DMS53 (cell line): ENCODE measurements at places on chromosomes 5 and 9.
A peak's percentile ranks its signal among the peaks of the same experiment; 100 is the strongest.

GRCh38 chr9:128405780-128406171 lies 14.9 kb upstream of the CERCAM start:
- no peak for DNase-seq

DNA sequence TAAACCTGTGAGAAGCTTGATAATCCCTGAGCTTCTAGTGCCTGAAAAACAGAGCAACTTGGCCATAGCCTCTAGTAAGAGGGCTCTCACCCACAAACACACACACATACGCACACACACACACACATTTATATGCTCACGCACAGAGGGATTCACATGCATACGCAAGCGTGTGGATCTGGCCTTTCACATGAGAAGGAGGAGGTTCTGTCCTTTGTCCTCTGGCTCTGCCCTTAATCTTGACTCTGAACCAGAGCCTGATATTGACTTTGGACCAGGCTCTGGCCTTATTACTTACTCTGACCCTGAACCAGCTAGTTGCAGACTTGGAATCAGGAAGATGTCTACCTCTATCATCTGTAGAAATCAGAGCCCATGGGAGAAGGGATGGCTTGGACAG lies 10.0 kb upstream of the P4HA2 start:
- no peak for DNase-seq

GRCh38 chr5:75611311-75612225 lies at the start of gene ANKDD1B:
Gene ANKDD1B (plus strand): TSS chr5:75611453. CDS start chr5:75611635, 182 bp downstream.
- DNase-seq = peak; percentile 65

- DNase-seq = no peak
These were observed 129.5 kb downstream of the CDH6 start for GRCh38 chr5:31322946-31323345.

- DNase-seq = no peak
These were observed 90.5 kb upstream of the RANBP3L start for GRCh38 chr5:36392186-36392585.

DNA sequence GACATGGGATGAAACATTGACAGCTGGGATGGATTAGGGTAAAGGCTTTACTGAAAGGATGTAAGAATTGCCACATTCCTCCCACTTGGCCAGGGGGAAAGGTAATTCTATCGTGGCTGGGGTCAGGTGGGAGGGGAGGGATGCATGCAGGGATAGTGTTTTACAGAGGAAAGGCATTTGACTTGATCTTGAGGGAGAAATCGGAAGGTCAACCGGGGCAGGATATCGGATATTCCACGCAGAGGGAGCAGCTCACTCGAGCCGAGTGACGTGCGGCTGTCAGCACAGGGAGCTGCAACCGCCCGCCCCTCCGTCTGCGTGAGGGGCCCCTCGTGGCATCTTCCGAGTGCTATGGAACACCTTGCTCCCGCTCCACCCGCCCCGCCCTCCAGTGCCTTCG lies 63.4 kb upstream of the ADAMTS2 start:
- DNase-seq = no peak

- no peak for DNase-seq
These were observed 522.3 kb upstream of the ST8SIA4 start for GRCh38 chr5:101425339-101425859.

- DNase-seq = no peak
These were observed 9.4 kb downstream of the ANKS6 start for GRCh38 chr9:98786750-98787510.

DNA sequence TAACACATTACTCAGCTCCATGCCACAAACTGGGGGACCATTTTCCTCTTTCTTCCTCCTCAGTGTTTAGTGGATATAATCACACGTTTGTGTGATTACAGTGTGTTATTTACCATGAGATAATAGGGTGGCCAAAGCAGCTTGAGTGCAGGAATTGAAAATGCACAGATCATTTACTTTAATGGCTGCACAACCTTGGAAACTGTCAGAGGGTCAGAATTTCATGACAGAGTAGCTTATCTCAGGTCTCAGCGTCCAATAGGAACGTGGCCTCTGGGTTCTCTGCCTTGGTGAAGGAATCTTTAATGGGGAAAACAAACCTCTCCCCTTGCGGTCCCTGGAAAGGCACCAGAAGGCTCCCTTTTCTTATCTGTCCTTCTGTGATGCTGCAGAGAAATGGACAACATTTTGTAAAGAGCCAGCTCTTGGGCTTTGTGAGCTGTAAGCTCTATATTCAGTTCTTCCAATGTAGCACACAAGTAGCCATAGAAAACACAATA lies 87.4 kb upstream of the CD180 start:
- no peak for DNase-seq

GRCh38 chr5:65961633-65962032 lies 35.3 kb downstream of the ERBIN start:
- no peak for DNase-seq

DNA sequence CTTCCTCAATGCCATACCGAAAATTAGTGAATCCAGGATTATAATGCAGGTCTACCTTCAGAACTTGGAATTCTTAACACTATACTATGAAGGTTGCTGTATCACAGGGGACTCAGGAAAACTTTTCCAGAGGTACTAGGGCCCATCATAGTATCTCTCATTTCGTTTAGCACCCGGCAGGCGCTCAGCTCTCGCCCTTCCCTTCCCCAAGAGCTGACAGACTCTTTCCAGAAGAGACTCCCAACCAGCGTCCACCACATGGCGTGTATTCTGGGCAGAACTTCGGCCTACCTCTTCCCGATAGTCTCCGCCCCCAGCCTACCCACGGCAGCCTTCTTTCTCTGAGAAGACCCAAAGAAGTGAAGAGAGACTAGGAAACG lies 271 bp downstream of the NOL8 start:
- DNase-seq = peak; percentile 79

DNA sequence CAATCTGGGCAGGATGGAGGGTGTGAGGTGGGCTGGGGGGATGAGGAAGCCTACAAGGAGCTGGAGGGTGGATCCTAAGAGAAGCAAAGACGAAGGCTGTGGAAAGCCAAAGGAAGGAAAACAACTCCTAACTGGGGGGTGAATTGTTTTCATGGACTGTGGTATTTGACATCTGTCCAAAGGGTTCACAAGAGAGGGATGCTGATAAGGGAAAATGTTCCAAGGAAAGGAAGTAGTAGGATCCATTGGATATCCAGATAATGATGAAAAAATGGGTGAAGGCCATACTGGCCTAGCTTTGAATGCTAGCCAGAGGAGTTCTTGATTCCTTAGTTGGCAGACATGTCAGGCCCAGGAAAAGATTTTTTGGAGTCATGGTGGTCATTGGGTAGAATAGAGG lies 51.8 kb upstream of the FOXI1 start:
- DNase-seq = no peak

- DNase-seq = no peak
These were observed 10.4 kb downstream of the SMIM3 start for GRCh38 chr5:150788977-150789376.

- no peak for DNase-seq
These were observed 13.7 kb downstream of the IL31RA start for GRCh38 chr5:55864606-55865541.

- DNase-seq = no peak
These were observed 776.1 kb upstream of the COX7C start for GRCh38 chr5:85841653-85842052.

- no peak for DNase-seq
These were observed 65.1 kb downstream of the VAV2 start for GRCh38 chr9:133927041-133927440.

DNA sequence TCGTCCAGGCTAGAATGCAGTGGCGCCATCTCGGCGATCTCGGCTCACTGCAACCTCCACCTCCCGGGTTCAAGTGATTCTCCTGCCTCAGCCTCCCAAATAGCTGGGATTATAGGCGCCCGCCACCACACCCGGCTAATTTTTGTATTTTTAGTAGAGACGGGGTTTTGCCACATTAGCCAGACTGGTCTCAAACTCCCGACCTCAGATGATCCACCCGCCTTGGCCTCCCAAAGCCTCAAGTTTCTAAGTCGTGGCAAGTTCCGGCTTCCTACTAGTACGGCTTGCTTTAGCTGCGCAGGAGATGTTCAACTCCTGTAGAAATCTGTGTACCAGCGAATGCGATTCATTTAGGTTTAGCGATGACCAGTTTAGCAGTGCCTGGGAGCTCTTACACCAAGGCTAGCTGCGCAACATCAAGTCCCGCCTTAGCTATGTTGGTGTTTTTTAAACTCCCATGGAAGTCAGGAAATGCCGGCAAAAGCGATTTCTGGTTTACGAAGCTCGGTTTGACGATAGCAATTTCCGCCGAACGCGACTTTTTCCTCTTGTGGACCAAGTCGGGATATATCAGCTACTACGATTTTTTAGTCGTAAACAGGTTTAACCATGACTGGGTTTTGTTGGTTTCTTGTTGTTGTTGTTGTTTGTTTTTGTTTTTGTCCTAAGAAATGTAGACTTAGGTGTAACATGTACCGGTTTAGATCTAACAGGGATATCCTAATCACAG lies 46.4 kb downstream of the ANXA2R start:
- DNase-seq = peak; percentile 6

GRCh38 chr9:99753436-99753835 lies 68.2 kb upstream of the NR4A3 start:
- DNase-seq = no peak

GRCh38 chr5:138148811-138149210 lies 9.6 kb upstream of the NME5 start:
- peak; percentile 47 for DNase-seq

- DNase-seq = peak; percentile 52
These were observed 69.0 kb downstream of the UGCG start for GRCh38 chr9:111965566-111966019.

DNA sequence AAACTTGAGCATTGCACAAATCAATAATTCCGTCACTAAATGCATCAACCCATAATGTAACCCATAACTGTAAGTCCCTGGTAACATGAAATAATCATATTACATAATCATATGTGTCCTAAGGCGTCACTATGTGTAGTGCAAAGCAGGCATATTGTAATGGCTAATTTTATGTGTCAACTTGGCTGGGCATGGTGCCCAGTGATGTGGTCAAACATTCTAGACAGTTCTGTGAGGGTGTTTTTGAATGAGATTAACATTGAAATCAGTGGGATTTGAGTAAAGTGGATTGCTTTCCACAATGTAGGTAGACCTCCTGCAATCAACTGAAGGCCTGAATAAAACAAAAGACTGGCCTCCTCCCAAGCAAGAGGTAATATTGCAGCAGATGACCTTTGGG lies 794.4 kb upstream of the ACO1 start:
- DNase-seq = no peak

- DNase-seq = peak; percentile 75
These were observed 51.9 kb upstream of the ZSWIM6 start for GRCh38 chr5:61280205-61280604.

DNA sequence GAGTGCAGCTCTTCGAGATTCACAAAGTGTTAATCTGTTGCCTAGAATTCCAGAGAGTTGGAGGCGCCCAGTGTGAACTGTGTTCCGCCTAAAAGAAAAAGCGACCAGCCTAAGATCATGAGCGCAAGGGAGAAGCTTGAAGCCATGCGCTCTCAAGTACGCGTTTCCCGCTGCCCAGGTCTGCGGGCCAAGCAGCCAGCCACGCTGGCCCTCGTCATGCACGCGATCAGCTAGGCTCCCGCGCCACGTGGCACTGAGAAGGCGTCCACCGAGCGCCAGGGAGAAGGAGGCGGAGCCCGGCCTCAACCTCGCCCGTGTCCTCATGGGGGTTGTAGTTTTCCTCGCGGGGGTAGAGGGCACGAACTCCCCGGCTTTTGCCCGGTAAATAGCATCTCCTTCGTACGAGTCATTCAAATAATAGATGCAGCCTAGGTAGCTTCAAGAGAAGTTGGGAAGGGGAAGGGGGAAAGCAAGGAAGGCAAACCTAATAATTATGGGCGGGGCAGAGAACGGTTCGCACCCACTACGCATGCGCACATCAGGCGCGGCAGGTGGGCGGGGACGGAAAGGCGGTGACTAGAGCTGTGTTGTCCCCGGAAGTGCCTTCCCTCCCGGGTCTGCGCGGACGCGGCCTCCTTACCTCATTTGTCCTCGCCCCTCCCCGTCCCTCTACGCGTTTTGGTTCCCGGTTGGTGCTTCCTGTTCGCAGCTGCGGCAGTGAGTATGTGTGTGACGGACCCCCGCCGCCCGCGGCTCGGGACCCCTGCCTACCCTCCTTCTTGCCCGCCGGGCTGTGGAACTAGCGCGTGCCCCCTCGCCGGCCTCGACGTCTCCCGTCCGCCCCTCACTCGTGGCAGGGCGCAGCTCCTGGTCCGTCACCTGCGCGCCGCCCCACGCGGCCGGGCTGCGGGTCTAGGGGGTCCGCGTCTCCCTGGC lies at the start of gene ZCCHC7:
ZCCHC7 (plus strand) TSS at position 668 of the 936 bp plus-strand sequence.
- peak; percentile 98 for DNase-seq

DNA sequence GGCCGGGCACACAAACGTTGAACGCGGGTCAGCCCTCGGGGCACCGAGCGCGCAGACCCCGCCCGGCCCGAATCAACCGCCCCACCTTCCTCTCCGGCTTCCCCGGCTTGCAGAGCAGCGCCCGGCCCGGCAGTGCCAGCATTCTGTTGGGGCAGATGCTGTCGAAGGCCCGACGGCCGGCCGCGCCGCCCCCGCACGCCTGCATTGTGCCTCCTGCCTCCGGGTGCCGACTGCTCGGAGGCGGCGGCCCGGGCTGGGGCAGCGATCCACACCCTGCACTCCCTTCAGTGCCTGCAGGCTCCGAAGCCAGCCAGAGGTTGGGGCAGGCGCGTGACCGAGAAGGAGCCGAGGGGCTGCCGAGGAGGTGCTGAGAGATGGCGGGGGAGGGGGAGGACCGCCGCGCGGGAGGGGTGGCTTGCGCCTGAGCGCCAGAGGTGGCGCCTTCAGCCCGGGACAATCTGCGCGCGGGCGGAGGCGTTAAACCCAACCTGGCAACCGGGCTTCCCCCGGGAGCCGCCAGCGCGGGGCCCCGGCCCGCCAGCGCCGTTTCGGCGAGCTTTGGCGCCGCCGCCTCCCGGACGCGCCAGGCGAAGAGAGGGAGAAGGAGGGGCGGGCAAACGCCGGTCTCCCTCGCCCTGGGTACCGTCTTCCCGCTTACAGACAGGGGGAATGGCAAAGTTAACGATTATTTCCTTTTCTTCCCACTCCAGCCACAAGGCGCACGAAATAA lies at the start of gene MCIDAS:
MCIDAS (minus strand) TSS at position 382 of the 730 bp plus-strand sequence; CDS start at position 205, 177 bp downstream.
- peak; percentile 87 for DNase-seq

- DNase-seq = peak; percentile 17
These were observed 13.1 kb upstream of the NFIB start for GRCh38 chr9:14327036-14327435.

DNA sequence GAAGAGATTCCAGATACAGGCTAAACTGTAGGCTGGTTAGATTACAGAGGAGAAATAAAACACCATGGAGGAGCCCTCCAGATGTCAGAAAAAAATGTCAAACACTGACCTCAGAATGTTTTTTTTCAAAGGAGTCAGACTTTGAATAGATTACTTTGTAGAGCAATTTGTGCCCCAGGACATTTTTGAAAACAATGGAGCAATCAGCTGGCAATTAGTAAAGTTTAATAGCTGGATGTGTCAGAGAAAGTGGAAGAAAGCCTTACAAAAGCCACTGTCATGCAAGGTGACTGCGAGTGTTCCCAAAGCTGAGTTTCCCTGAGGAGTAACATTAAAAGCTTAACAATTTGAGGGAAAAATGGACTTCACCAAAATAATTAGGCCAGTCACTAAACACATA lies 417.8 kb upstream of the CTNND2 start:
- no peak for DNase-seq
